NCI-H1436 treated with DMSO at 0.1 percent for 48 hours (cell line): ENCODE measurements at places on chromosomes 3 and 15.

GRCh38 chr3:9727041-9727595, 4.4 kb upstream of the BRPF1 start:
- DNase-seq = no peak

GRCh38 chr15:63476229-63476632, 28.2 kb upstream of the USP3 start:
- no peak for DNase-seq

DNA sequence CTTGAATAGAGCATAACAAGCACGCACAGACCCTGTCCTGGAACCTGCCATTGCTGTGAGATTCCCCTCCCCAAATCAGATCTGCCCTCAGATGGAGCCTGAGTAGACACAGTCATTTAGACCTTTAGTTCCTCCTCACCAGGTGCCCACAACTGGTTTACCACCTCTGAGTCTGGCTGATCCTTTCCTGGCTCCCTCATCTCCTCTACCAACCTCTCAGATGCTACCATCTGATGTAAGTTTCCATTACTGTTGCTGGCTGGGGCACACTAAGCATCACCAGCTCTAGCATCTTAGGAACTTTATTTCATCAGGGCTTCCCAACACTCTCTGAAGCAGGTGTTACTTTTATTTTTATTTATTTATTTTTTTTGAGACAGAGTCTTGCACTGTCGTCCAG, 288.3 kb downstream of the TLE3 start:
- DNase-seq = no peak

DNA sequence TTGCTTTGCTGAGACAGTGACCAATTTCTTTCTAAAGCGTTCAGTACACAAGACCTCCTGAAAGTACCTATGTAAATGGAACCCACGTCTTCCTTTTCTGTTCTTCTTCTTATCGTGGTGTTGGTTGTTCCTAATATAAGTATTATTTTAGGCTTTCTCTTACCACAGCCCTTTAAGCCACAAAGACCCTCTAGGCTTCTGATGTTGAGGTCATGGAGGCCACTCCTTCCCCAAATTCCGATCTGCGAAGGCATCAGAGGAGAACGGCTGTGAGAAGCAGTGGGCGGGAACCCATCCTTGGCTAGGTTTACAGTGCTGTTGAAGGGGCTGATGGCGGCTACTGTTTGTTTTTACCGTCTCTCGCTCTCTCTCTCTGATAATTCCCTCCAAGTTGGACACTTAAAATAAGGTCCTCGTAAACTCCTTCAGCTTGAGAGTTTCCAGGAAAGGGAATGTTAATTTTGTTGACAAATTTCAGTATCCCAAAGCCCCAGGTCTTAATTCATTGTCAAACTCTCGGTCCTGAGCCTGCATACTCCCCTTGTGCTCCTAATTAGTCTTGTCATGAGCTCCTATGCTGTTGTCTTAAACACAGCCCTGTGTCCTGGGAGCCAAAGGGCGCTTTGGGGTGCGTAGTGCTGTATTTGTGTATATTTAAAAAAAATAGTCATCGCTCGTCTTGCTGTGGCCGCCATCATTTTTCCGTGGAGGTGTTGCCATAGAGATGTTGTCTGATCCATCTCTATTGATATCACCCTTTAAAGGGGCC, 178.8 kb downstream of the OPA1 start:
- no peak for DNase-seq

DNA sequence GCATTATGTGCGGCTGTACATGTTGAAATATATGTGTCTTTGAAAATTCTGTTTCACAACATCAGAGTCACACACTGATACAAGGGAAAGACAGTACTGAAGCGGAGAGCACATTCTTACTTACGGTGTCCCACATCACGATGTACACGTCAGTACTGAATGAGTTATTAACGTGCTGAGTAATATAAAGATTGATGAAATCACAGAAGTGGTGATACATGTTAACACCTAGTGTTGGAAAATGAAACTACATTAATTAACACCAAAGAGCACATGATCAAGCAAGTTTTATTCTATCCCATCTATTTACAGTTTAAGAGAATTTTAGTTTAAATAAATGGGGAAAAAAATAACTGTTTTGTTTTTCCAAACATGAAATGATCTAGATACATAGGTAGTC, 15.6 kb downstream of the EOGT start:
- no peak for DNase-seq

DNA sequence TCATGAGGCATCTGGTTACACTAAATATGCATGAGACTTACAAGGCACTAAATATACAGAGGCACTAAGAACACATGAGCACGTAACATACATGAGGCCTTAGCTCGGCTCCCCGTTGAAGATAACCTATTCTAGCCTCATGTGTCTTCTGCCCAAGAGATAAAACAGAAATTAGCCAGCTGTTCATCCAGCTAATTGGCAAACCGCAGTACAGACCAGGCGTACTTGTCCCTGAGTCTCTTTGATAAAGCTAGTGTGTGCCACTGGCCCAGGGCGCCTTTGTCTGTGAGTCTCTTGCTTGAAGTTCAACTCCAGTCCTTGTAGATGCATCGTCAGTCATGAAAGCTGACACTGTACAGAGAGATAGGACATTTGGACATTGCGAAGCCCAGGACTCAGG, 121.9 kb upstream of the SPATA12 start:
- DNase-seq = no peak

DNA sequence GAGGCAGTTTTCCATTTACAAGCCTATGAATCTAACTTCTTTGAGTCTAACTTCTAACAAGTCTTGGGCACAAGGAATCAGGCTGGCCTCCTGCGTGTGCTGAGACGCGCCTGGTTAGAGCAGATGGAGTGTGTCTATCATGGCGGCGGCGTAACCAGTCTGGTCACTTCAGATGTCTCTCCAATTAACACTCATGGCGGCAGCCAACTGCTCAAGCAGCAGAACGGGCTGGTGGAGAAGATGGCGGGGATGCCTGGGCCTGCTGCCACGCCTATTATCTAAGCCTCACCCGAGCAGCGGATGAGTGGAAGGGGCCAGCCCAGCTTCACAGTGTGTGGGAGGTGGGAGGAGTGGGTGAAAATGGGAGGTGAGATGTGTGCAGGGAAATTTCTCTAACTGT, 246.4 kb upstream of the TPRG1 start:
- DNase-seq = no peak
